ENCODE measurements at places on chromosomes 5 and 9. TPM values are rescaled to one million over a fixed set of nuclear protein-coding genes. Genes with fewer than 3 reads are reported as not detected.

DNA sequence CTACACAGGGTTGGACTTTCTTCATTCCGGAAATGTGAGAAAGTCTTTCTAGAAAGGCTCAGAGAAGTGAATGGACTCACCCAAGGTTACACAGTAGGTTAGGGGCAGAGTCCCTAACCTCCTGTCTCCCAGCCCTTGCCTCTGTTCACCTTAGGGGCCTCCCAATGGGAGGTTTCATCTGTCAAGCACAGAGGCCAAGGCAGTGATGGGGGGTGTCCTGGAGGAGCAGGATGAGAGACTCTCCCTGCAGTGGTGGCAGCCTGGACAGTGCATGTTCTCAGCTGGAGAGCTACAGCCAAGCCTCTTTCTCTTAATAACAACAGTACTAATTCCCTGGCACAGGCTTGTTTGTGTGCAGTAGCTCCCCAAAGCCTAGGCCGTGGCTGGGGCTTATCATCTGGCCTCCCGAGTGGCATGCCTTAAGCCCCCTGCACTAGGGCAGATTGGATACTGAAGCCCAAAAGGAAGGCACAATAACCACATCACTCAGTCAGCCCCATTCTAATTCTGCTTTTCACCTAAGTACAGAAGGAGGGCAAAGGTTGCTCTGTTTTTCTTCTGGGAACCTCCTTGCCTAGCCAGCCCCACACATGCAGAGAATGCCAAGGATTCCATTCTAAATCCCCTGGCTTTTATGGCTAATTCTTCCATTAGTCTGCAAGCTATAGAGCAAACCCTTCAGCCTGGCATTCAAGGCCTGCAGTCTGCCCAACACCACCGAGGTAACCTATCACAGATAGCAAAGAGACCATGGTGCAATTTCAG, 50.2 kb upstream of the XPA start:
- no peak for DNase-seq

GRCh38 chr5:51731421-51732029, 348.3 kb downstream of the ISL1 start:
- DNase-seq = no peak

- DNase-seq = no peak
Measured at GRCh38 chr5:64899838-64900237, 131.1 kb downstream of the CWC27 start.

DNA sequence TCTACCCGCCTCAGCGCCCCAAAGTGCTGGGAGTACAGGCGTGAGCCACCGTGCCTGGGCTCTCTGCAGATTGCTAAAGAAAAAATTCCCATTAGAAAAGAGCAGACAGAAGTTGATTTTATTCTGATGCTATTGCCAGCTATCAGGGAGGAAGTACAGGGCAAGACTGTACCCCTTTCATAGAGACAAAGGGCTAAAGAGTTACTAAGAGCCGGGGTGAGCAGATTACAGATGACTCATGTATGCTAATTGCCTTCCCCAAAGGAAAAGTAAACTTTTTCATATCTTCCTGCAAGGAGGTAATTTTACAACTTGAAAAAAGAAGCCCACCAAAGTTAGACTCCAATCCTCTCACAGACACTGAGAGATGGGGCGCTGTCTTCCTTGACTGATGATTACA, 42.3 kb upstream of the MCTP1 start:
- DNase-seq = no peak

GRCh38 chr9:109831998-109832658, 52.1 kb downstream of the PALM2AKAP2 start:
- no peak for DNase-seq

GRCh38 chr5:138841531-138841930, 33.6 kb downstream of the LRRTM2 start:
- no peak for DNase-seq

DNA sequence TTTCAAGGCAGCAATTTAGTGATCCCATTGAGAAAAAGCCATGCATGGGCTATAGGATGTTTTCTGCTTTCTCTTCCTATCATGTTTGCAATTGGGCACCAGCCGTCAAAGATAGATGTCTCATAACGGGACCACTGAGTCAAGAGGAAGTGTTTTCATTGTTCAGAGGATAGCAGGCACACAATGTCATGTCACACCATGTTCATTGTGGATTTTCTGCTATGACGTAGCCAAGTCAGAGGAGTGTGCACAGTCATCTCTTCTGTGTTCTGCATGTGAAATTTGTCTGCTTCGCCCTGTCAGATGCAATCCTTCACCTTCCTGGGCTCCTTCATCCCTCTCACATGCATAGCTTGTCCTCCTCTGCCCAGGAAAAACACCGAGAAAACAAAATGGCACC, 106.0 kb downstream of the CD180 start:
- DNase-seq = no peak

DNA sequence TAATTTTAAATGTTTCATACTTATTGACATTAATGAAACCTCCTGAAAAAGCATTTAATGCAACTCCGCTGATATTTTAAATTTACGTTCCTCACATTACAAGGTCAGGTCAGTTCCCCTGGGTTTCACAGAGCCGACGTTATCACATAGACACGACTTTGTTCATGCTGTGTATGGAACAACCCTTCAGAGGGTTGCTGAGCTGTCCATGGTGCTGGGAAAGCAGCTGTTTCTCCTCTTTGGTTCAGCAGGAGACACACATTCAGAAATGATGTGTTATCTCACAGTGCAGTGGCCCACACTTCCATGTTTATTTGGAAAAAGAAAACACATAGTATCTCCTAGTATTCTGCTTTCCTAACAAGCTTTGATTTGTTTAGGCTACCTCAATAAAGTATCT, 53.5 kb downstream of the PPP2R2B start:
- no peak for DNase-seq

- DNase-seq = no peak
Measured at GRCh38 chr5:153658606-153659005, 168.1 kb downstream of the GRIA1 start.

GRCh38 chr9:84990416-84990815, 320.9 kb downstream of the NTRK2 start:
- no peak for DNase-seq

- DNase-seq = no peak
Measured at GRCh38 chr5:145220481-145220880, 614.7 kb downstream of the PRELID2 start.

GRCh38 chr5:108196276-108196675, 185.6 kb downstream of the FBXL17 start:
- DNase-seq = no peak

DNA sequence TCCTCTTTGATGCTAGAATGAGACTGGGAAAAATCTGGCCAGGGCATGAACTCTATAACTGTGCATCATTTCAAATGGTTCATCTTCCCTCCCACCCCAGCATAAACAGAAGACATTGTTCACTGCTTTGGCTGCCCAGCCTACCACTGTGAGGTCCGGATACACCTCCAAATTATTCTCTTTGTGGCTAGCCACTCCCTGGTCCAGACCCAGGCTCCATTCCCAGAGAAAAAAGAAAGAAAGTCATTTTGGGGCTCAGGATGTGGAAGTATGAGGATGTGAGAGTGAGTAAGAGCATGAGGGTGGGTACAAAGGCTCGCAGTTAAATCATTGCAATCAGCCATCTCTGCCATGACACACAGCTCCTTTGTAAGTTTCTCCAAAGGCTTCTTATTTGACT, 559.2 kb downstream of the PSAT1 start:
- DNase-seq = no peak

- no peak for DNase-seq
Measured at GRCh38 chr5:170662966-170663365, 120.6 kb upstream of the GABRP start.

DNA sequence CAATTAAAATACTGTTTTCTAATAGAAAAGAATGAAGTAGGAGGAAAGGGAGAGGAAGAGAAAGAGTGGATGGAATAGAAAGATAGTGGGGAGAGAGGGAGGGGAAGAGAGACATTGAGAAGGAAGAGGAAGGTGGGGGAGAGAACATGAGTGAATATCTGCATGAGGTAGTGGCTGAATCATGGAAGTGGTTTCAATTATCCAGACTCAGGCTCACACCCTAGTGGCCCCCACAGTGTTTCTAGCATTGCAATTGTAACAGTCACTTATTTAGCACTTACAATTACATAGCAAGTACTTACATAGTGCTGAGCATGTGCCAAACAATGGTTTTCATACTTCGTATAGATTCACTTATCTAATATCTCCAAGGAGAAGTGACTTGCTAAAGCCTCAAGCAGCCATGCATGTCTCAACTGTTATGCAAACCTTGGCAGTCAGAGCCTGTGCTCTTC, 72.7 kb downstream of the CAST start:
- DNase-seq = no peak

- DNase-seq = no peak
Measured at GRCh38 chr5:177339107-177339638, 12.3 kb downstream of the LMAN2 start.

DNA sequence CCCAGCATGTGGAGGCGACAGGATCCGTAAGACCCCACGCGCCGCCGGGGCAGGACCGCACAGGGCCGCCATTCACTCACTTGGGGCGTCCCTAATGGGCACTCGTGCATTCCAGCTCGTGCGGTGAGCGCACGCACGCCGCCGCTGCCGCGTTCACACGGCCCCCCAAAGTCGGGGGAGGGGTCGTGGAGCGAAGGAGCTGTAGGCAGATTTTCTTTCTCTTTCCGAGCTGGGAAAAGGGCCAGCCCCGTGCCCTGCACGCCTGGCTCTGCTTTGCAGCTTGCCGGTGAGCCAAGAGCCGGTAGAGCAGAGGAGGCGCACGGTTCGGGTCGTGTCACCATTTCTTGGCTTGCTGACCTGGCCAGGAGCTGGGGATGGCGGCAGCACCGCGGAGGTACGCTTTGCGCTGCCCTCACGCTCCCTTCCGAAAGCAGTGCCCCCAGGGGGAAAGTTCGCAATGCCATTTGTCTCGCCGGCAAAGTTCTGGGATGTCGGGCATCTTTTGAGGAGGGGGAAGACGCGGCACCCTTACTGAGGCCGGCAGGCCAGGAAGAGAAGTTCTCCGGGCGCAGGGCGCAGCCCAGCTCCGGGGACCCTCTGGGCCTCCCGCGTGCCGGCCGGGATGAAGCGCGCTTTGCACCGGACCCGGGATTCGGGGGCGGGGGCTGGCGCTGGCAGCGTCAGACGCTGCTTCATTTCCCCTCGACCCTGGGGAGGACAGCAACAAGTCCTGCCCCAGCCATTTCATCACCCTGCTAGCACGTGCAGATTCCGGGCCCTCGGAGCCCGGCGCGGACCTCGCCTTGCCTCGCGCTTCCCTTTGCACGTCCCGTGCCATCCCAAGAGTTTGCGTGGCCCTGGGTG, 898 bp downstream of the STC2 start:
- DNase-seq = no peak

DNA sequence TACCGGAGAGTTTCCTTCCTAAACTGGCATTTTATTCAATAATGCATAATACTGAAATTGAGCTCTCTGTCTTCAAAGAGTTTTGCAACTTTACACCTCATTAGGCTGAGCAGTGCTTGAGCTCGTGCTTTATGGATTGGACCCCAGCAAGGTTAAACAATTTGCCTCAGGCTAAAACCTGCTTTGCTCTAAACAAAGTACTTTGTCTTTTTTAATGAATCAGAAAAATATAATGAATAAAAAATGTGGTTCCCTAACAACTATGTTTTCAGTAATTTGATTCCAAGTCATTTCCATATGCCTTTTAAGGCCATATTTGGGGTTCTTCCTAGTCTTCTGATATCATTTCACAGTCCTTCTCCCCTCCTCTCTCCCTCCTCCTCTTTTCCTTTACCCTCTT, 20.0 kb downstream of the ZNF366 start:
- no peak for DNase-seq

The PCDHB9 gene
- 1.9 TPM for total RNA-seq

The ABLIM3 gene
- 101 TPM for total RNA-seq

The PRSS3 gene
- 6.5 TPM for total RNA-seq

The CYSRT1 gene
- 1.9 TPM for total RNA-seq

The IGFBPL1 gene
- total RNA-seq = not detected

The NIM1K gene
- 1.8 TPM for total RNA-seq

The C1QTNF2 gene
- total RNA-seq = 3.8 TPM

The FCN2 gene
- total RNA-seq = 0.49 TPM

The HRCT1 gene
- 7.2 TPM for total RNA-seq

Measured in ureter (tissue), 1 donor.